ENCODE measurements at places on chromosomes 2 and 18.

DNA sequence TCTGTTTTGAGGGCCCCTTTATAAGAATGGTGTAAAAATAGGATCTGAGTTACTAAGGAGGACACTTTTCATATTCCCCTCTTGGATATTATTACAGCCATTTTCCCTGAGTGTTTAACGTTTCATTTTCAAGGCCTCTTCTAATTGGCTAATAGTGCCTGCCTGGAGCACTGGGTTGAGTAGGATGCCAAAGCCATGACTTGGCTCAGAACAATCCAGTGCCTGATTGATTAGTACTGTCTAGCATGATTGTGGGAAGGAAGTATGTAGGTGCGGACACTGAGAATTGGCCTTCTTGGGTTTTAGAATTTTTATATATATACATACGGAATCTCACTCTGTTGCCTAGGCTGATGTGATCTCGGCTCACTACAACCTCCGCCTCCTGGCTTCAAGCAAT, 66.1 kb downstream of the NAB1 start:
- DNase-seq = no peak

DNA sequence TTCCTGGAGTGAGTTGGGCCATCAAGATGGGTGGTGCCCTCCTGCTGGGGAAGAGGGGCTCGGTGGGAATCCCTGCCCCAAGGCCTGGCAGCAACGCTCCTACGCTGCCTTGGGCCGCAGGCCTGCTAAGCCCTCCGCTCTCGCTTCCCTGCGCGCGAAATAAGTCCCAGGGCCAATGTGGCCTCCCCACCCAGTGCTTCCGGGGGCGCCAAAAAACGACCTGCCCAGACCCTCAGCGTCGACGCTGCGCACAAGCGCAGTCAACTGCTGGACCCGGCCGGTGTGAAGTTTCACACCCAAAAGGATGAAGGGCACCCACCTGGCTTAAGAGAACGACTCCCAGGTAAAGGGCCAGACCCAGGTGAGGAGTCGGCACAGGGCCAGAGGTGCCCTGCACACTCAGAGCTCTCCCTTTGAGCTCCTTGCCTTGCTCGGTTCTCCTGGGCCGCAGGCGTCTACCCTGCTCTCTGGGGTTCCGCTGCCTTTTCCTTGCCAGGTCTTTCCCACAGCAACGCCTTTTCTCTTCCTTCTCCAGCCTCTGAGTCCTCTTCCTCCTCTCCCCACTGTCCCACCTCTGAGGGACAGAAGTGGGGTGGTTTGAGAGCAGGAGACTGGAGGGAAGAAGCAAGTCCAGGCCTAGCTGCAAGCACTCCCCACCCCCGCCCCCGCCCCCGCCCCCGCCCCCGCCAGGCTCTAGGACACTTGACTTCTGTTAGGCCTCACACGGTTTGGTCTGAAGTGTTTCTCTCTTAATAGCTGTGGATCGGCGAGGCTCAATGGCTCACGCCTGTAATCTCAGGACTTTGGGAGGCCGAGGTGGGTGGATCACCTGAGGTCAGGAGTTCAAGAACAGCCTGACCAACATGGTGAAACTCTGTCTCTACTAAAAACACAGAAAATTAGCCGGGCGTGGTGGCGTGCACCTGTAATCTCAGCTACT, at the start of gene DNAJC5G:
Gene DNAJC5G, plus strand, starts transcription at position 223 of the 940 bp plus-strand sequence. CDS start 1,296 bp downstream, outside the sequence.
- DNase-seq = no peak

DNA sequence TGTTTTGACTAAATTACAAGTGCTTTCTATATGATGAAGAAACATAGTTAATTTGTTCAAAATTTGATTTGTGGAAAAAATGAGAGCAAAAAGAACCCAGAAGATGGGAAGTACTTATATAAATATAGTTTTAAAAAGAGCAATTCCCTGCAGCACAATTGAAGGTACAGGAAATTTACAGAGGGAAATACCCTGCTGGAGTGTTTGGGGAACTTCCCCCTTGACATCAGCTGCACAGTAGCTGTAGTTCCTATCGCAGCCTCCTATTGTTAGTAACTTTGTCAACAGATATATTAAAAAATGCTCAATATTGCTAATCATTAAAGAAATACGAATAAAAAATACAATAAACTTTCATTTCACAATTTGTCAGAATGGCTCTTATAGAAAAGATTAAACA, 1118.8 kb upstream of the ZEB2 start:
- DNase-seq = no peak

DNA sequence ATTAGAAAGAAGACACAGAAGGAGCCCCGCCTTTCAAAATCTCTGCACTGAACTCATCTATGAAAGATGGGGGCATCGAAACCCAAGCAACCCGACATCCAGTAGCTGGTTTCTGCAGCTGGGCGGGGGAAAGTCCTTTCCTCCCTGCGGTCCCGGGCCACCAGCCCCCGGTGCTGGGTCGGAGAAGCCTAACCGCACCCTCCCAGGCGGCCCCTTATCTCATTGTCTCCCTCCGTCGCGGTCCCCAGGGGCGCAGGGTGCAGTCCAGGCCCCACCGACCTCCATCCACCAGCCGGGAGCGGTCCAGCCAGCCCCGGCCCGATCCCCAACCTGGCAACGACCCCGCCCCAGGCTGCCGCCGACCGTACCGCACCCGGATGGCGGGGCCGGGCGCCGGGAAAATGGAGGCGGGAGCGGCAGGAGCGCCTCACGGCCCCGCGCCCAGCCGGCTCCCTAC, 452 bp downstream of the RAPH1 start:
- no peak for DNase-seq

Measured in endodermal cell (in vitro differentiated cells).